Neural progenitor cell (in vitro differentiated cells): ENCODE measurements at places on chromosomes 5 and 9. TPM values are rescaled to one million over a fixed set of nuclear protein-coding genes. Genes with fewer than 3 reads are reported as not detected.

C5orf24 gene
- 46.5 and 53.3 TPM in 2 replicates for total RNA-seq

- H3K27me3 ChIP-seq, result no peaks in the 10 kb centered on the region
- DNase-seq, result no peak
- no peak overlapping the region for H3K27ac ChIP-seq
Measured at GRCh38 chr9:110143950-110144545, 63.9 kb downstream of the C9orf152 start.

DNA sequence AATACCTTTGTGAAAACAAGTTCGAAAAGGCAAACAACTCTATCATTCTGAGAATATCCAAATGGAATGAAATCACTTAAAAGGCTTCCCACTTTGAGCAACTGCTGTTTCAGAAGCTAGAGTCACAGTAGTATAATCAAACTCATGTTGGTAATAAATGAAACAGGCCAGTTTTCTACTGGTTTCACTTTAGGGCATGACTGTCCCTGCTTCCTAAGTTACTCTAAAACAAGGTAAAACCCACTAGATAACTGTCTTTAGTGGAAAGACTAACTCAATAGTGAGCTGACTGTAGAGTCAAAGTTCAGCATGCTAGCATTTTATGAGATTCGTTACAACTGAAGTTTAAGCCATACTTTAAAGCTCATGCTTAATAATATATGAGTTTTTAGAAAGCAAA, 6.0 kb downstream of the CDC26 start:
- H3K36me3 ChIP-seq, result peaks cover 4% of the 10 kb centered on the region
- no peak overlapping the region for H3K27ac ChIP-seq
- no peak for DNase-seq
- peaks cover 5% of the 10 kb centered on the region for H3K4me1 ChIP-seq
- no peak overlapping the region for H3K4me3 ChIP-seq
- H3K27me3 ChIP-seq, result no peaks in the 10 kb centered on the region

GRCh38 chr9:91572044-91572443, 148.4 kb upstream of the NFIL3 start:
- no peaks in the 10 kb centered on the region for H3K27me3 ChIP-seq
- H3K36me3 ChIP-seq, result no peaks in the 10 kb centered on the region
- peaks cover 24% of the 10 kb centered on the region for H3K4me1 ChIP-seq
- peak; percentile 73 for DNase-seq
- H3K4me3 ChIP-seq, result no peak overlapping the region

DNA sequence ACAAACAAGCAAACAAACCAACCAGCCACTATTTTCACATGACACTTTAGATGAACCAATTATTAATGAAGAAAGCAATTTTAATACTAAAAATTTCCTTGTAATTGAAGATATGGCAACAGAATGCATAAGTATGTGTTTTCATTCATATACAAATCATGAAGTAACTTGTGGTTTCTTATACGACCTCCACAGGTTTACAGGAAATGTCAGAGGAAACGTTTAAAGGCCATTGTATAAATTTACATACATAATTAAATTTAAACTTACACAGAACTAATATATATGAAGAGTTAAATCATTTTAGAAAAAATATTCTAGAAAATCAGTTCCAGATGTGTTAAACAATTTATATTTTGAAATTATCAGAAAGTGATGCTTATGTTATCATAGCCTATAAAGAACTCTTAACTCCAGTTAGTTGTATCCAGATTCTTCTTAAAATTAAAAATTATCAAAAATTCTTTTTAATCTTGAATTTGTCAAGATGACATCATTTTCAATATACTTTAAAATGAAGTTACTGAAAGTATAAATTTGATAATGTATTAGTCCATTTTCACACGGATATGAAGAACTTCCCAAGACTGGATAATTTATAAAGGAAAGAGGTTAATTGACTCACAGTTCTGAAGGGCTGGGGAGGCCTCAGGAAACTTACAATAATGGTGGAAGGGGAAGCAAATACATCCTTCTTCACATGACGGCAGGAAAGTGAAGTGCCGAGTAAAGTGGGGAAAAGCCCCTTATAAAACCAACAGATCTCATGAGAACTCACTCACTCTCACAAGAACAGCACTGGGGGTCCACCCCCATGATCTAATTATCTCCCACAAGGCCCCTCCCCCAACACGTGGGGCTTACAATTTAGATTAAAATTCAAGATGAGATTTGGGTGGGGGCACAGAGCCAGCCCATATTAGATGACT, 192.0 kb downstream of the PIK3R1 start:
- no peak overlapping the region for H3K4me3 ChIP-seq
- no peak overlapping the region for H3K27ac ChIP-seq
- no peaks in the 10 kb centered on the region for H3K27me3 ChIP-seq
- peaks cover 13% of the 10 kb centered on the region for H3K4me1 ChIP-seq

PCDHGB5 gene
- 2.0 and 3.7 TPM in 2 replicates for total RNA-seq

SPATA9 gene
- total RNA-seq, result not detected in 2 replicates

TAF11L10 gene
- not detected in 2 replicates for total RNA-seq

DNA sequence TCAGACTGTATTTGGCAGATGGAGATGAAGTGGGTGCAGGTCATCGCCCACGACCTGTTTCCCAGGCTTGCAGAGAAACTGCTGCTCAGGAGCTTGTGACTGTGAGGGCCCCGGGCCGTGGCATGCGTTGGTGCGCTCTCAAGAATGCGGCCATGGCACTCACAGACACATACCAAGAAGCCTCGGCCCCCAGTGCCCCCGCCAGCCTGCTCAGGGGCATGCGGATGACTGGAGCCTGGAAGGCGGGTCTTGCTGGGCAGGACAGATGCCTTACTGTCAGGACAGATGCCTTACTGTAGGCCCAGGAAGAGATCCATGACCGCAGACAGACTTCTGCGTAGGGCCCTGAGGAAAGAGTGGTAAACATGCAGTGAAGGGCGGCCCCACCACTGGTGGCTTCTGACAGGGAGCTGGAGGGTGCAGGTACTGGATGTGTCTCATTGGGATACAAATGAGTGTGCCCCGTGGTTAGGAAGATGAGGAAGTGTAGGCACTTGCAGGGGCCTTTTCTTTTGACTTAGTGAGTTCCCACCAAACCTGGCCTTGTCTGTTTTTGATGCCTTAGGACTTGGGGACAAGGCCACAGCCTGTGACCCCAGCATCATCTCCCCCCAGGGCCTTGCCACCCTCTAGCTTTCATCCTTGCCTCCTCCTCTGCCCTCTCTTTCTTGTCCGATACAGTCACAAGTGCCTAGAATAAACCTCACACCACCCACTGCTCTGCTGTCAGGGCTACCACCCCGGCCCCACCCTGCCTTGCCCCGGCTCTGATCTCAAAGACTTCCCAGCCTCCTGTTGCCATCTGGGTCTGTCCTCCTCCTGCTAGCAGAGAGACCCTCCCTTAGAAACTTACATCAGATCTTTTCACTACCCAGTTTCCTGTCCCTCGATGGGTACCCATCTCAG, 68.8 kb upstream of the ABL1 start:
- H3K27me3 ChIP-seq, result no peaks in the 10 kb centered on the region
- no peak overlapping the region for H3K4me3 ChIP-seq
- H3K36me3 ChIP-seq, result no peaks in the 10 kb centered on the region

GRCh38 chr9:104800068-104800785, 36.3 kb downstream of the NIPSNAP3B start:
- H3K4me1 ChIP-seq, result no peaks in the 10 kb centered on the region
- no peaks in the 10 kb centered on the region for H3K36me3 ChIP-seq
- no peak overlapping the region for H3K4me3 ChIP-seq
- H3K27me3 ChIP-seq, result no peaks in the 10 kb centered on the region

DNA sequence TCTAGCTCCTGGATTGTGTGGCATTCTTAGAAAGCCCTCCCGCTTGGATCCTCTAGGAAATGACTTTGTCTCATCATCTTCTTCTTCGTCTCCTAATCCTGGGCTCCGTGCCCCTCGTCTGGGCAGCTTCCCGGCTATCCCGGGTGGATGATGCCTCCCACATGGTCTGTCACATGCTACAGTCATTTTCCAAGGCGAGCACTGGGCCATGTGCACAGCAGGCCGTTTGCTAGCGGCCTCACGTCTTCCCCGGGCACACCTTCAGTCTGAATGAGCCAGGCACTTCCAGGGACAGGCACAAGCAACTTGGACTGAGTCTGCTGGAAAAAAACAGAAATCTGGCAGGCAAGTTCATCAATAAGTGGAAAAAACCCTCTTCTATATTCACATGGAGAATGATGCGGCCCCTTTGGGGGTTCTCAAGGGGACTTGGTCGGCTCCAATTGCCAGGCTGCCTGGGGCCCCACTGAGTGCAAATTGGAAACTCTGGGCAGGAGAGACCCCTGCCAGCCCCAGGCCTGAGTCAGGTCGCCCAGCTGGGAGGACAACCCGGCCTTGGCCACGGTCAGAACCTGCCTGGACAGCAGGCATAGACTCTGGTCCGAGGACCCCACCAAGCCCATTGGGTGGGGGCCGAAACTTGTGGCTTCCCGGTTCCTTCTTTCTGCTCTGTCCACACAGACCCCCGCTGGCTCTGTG, 11.1 kb upstream of the WNK2 start:
- H3K4me1 ChIP-seq, result no peaks in the 10 kb centered on the region
- H3K36me3 ChIP-seq, result no peaks in the 10 kb centered on the region
- no peak overlapping the region for H3K4me3 ChIP-seq
- no peaks in the 10 kb centered on the region for H3K27me3 ChIP-seq

DNA sequence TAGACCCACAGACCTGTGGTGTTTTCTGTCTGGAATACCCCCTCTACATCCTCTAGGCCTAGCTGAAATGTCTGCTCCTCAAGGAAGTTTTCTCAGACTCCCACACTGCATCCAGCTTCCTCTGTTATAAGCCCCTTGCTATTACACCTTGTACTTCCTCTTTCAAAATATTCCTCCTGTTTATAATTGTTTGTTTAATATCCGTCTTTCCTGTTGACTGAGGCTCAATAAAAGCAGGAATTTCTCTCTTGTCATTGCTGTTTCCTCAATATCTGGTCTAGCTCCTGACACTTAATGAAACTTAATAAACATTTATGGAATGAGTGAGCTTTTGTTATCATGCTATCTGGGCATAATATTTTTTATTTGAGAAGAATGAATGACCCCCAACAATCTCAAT, 34.1 kb upstream of the IQGAP2 start:
- no peaks in the 10 kb centered on the region for H3K27me3 ChIP-seq
- no peak overlapping the region for H3K4me3 ChIP-seq
- no peak for DNase-seq
- no peak overlapping the region for H3K27ac ChIP-seq

GRCh38 chr9:136572003-136572827, 26.4 kb upstream of the NOTCH1 start:
- no peaks in the 10 kb centered on the region for H3K36me3 ChIP-seq
- H3K27me3 ChIP-seq, result no peaks in the 10 kb centered on the region
- H3K4me3 ChIP-seq, result no peak overlapping the region
- H3K27ac ChIP-seq, result peak overlapping the region; percentile 95

- no peak for DNase-seq
- H3K4me1 ChIP-seq, result no peaks in the 10 kb centered on the region
- no peak overlapping the region for H3K27ac ChIP-seq
- no peaks in the 10 kb centered on the region for H3K27me3 ChIP-seq
- H3K36me3 ChIP-seq, result no peaks in the 10 kb centered on the region
- no peak overlapping the region for H3K4me3 ChIP-seq
Measured at GRCh38 chr5:73867345-73868335, 241.6 kb downstream of the ARHGEF28 start.

DNA sequence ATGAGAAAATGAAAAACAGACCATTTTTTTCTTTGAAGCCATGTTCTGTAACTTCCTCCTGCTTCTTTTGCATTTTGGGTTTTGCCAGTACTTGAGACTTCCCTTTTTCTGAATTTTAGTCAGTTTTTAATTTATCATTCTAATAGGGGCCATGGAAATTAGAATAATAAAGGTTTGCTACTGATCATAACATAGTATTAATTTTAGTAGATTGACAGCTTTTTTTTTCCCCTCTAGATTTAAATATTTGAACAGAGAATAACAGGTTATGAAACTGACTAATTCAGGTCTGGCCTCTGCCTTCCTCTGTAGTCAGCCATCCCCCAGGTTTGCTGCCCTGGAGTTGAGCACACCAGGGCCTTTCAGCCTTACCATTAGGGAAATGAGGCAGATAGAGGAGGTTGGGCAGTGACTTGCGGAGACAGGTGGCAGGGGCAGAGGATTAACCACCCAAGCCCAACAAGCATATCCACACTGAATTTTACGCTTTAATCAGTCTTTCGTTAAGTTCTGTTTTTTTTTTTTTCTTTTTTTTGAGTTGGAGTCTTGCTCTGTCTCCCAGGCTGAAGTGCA, 80.1 kb upstream of the TNFAIP8 start:
- no peak for DNase-seq
- H3K4me1 ChIP-seq, result peaks cover 6% of the 10 kb centered on the region
- H3K36me3 ChIP-seq, result no peaks in the 10 kb centered on the region
- no peaks in the 10 kb centered on the region for H3K27me3 ChIP-seq
- no peak overlapping the region for H3K27ac ChIP-seq
- H3K4me3 ChIP-seq, result no peak overlapping the region

GRCh38 chr5:41264019-41264418, 50.7 kb upstream of the C6 start:
- no peaks in the 10 kb centered on the region for H3K27me3 ChIP-seq
- no peaks in the 10 kb centered on the region for H3K4me1 ChIP-seq
- DNase-seq, result no peak
- no peak overlapping the region for H3K27ac ChIP-seq

DNA sequence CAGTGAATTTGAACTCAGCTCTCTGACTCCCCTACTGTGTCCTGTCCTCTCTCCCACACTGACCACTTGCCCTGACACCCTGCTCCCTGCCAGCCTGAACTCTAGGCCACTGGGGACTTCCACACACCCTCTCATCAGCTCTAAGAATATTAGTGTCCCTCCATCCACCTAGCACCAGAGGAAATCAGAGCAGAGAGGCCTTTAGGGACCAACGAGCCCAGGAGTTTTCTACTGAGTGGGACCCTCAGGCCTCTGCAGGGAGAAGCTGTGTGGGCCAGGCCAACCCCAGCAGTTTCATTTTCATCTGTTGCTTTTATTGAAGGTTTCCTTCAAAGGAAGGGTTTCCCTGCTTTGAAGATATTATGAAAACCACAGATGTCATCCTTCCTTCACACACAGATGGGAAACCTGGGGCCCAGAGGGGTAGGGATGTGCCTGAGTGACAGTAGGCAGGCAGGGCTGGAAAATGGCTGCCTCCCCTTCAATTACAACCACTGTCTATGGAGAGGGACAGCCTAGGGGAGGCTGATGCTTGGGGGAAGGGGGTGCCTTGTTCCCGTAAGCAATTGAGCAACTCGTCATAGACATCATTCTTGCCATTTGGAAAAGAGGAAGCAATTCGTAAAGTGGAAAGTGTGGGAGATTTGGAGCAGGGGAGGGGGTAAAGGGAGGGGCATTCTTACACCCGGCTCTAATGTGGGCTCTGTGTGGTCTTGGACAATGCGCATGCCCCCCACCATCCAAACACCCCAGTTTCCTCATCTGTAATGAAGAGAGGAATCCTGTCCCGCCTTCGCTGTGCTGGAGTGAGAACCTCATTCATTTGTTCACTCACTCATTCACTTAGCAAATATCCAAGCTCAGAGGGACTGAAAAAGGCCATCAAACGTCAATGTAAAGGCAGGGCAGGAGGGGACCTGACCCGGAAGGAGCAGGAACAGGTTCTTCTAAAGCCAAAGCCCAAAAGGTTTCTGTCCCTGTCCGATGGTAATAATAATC, 3.9 kb downstream of the GLIPR2 start:
- H3K27ac ChIP-seq, result no peak overlapping the region
- peaks cover 15% of the 10 kb centered on the region for H3K4me1 ChIP-seq
- no peaks in the 10 kb centered on the region for H3K36me3 ChIP-seq
- no peak for DNase-seq

- no peak overlapping the region for H3K4me3 ChIP-seq
- H3K36me3 ChIP-seq, result no peaks in the 10 kb centered on the region
- H3K4me1 ChIP-seq, result no peaks in the 10 kb centered on the region
- no peak for DNase-seq
- no peaks in the 10 kb centered on the region for H3K27me3 ChIP-seq
- H3K27ac ChIP-seq, result no peak overlapping the region
Measured at GRCh38 chr5:10219068-10219467, 30.6 kb downstream of the ATPSCKMT start.
